ENCODE measurements at places on chromosomes 5 and 9. TPM values are rescaled to one million over a fixed set of nuclear protein-coding genes. Genes with fewer than 3 reads are reported as not detected.
A peak's percentile ranks its signal among the peaks of the same experiment; 100 is the strongest.

GRCh38 chr9:35726931-35727330 is 5.1 kb downstream of the TLN1 start:
- no peaks in the 10 kb centered on the region for H3K27me3 ChIP-seq
- H3K36me3 ChIP-seq = no peaks in the 10 kb centered on the region
- peak; percentile 49 for DNase-seq
- no peak overlapping the region for H3K4me3 ChIP-seq
- peaks cover 54% of the 10 kb centered on the region for H3K4me1 ChIP-seq
- peak overlapping the region; percentile 96 for H3K27ac ChIP-seq

GRCh38 chr9:110835404-110835803 is 166.8 kb downstream of the MUSK start:
- H3K4me3 ChIP-seq = no peak overlapping the region
- no peak overlapping the region for H3K27ac ChIP-seq
- H3K36me3 ChIP-seq = no peaks in the 10 kb centered on the region
- no peaks in the 10 kb centered on the region for H3K4me1 ChIP-seq

- H3K4me3 ChIP-seq = no peak overlapping the region
- DNase-seq = no peak
- peaks cover 18% of the 10 kb centered on the region for H3K4me1 ChIP-seq
- no peaks in the 10 kb centered on the region for H3K27me3 ChIP-seq
- no peak overlapping the region for H3K27ac ChIP-seq
Observed at GRCh38 chr5:61283471-61283870, 48.6 kb upstream of the ZSWIM6 start.

GRCh38 chr5:107526-107925 is 15.6 kb downstream of the PLEKHG4B start:
- no peaks in the 10 kb centered on the region for H3K36me3 ChIP-seq
- H3K27ac ChIP-seq = no peak overlapping the region
- H3K4me1 ChIP-seq = no peaks in the 10 kb centered on the region
- DNase-seq = no peak
- peaks cover 5% of the 10 kb centered on the region for H3K27me3 ChIP-seq

MAPK9 gene
- 25.5 TPM for total RNA-seq

ARL14EPL gene
- not detected for total RNA-seq

GRCh38 chr5:141623186-141623585 is 4.4 kb upstream of the DIAPH1 start:
- H3K27me3 ChIP-seq = no peaks in the 10 kb centered on the region
- H3K4me1 ChIP-seq = peaks cover 5% of the 10 kb centered on the region
- H3K4me3 ChIP-seq = no peak overlapping the region
- peaks cover 49% of the 10 kb centered on the region for H3K36me3 ChIP-seq

GRCh38 chr5:104372796-104373195 is 810.2 kb upstream of the NUDT12 start:
- H3K36me3 ChIP-seq = no peaks in the 10 kb centered on the region
- no peak for DNase-seq
- H3K4me3 ChIP-seq = no peak overlapping the region
- no peaks in the 10 kb centered on the region for H3K27me3 ChIP-seq

NCS1 gene
- 66.5 TPM for total RNA-seq

GRCh38 chr5:142857405-142857804 is 87.2 kb downstream of the ARHGAP26 start:
- DNase-seq = no peak
- H3K27ac ChIP-seq = no peak overlapping the region
- H3K4me3 ChIP-seq = no peak overlapping the region
- H3K27me3 ChIP-seq = no peaks in the 10 kb centered on the region
- H3K36me3 ChIP-seq = no peaks in the 10 kb centered on the region

DNA sequence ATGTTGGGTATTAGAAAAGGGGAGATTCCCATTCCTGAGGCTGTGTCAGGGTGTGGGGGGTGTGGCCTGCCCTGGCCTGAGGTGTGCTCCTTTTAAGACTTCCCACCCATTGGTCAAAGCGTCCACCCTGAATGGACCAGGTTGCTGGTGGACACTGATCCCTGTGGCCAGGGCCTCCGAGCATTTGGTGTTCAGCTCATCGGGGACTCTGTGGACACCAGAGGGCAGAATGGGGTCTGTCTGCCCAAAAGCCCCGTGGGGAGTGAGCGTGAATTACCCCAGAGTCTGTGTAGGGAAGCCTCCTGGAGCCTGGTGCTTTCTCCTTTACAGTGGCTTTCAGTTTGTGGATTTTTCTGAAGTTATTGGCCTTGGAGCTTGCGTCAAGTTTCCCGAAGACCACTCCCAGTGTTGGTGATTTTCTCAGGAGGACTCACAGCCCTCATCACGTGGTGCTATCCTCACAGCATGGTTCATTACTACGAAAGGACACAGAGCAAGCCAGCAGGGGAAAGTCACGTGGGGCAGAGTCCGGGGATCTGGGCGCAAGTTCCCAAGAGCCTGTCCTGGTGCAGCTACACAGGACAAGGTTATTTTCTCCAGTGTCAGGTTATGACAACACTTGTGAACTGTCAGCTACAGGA is 55.5 kb downstream of the TENT4A start:
- peaks cover 19% of the 10 kb centered on the region for H3K4me1 ChIP-seq
- no peak overlapping the region for H3K27ac ChIP-seq
- H3K27me3 ChIP-seq = no peaks in the 10 kb centered on the region

DNA sequence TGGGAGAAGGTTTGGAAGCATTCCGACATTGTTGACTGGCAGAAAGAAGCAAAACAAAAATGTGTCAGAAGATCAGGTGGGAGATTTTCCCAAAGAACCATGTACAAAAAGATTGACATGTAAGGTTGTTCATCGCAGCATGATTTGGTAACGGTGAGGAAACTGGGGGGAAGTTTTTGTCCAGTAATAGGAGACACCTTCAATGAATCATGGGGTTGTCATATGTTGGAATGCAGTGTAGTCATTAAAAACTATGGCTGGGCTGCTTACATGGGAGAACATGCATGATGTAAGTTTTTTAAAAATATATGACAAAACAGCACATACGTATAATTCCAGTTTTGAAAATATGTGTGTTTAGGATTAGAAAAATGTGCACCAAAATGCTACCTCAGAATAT is 50.5 kb downstream of the HSD17B3 start:
- no peaks in the 10 kb centered on the region for H3K4me1 ChIP-seq
- no peaks in the 10 kb centered on the region for H3K36me3 ChIP-seq
- H3K27ac ChIP-seq = no peak overlapping the region
- H3K4me3 ChIP-seq = no peak overlapping the region

- no peaks in the 10 kb centered on the region for H3K36me3 ChIP-seq
- DNase-seq = no peak
- H3K27me3 ChIP-seq = no peaks in the 10 kb centered on the region
- peaks cover 20% of the 10 kb centered on the region for H3K4me1 ChIP-seq
- peak overlapping the region; percentile 80 for H3K27ac ChIP-seq
Observed at GRCh38 chr9:115038178-115038577, 79.8 kb downstream of the TNC start.

PCSK1 gene
- total RNA-seq = not detected

DNA sequence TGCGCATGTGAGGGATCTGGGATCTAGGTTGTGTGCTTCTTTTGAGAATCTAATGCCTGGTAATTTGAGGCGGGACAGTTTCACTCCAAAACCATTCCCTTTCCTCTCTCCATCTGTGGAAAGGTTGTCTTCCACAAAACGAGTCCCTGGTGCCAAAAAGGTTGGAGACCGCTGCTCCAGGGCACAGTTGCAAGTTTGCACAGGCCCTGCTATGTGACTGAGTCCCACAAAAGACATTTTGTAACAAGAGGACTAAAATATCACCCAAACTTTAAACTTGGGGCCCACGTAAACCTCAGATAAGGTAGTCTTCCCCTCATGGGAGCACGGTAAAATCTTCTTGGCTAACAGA is 5.8 kb upstream of the ZNF367 start:
- H3K4me3 ChIP-seq = no peak overlapping the region
- no peak overlapping the region for H3K27ac ChIP-seq
- no peaks in the 10 kb centered on the region for H3K27me3 ChIP-seq
- DNase-seq = no peak

- no peak overlapping the region for H3K4me3 ChIP-seq
- peaks cover 7% of the 10 kb centered on the region for H3K4me1 ChIP-seq
- no peaks in the 10 kb centered on the region for H3K27me3 ChIP-seq
- H3K27ac ChIP-seq = no peak overlapping the region
Observed at GRCh38 chr5:978693-979092, 29.9 kb upstream of the NKD2 start.

DNA sequence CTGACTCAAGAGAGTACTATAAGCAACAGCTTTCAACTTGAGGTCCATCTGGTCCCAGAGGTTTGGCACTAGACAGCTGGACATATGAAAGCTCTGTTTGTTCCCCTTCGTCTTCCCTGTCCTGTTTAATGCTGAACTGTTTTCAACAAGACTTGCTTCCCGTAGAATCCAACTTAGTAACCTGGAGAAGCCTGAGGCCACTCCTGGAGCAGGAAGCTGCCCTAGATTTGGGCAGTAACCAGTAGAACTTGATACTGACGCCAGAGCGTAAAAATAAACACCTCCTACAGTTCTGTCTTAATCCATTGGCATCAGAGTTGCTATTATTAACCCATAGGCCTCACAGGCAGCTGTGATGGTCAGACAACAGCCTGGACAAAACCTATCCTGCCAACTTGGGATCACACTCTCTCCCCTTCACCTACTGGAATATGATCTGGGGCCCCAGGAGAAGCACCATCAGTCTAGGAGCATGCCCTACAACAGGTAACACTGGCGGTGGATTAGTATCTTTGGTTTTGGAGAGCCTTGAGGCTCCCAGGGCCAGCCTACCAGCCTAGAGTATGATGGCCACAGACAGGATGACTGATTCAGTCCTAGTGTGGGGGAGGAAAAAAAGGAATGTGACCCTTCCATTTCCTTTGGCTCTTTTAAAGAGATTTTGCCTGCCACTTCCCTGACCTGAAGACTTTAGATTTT is 29.2 kb downstream of the RUSC2 start:
- DNase-seq = no peak
- peaks cover 62% of the 10 kb centered on the region for H3K4me1 ChIP-seq

DNA sequence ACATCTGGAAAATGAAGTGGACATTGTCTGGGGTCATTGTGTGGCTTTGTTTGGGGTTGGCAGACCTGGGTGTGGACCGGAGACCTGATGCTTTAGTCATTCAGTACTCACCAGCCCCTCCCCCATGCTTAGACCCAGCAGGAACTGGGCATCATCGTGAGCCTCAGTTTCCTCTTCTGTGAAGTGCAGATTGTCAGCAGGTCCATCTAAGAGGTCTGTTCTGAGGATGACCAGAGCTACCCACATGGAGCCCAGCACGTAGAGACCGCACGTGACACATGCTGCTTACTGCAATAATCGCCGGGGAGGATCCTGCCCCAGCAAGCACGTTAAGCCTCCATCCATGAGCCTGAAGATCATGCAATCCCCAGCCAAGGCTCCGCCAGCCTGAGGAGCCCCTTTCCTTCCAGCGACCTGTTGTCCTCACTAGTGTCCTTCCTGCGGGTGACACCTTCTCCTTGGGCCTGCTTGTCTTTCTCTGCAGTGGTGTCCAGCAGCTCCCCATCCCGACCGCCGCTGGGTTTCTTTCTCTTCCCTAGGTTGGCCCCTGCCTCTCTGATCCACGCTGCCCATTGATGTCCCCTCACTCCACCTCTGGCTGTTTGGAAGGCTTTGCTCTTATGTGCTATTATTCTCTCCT is 26.7 kb upstream of the IRX4 start:
- H3K4me3 ChIP-seq = no peak overlapping the region
- peak; percentile 5 for DNase-seq
- no peak overlapping the region for H3K27ac ChIP-seq
- no peaks in the 10 kb centered on the region for H3K27me3 ChIP-seq
- H3K4me1 ChIP-seq = no peaks in the 10 kb centered on the region

DNA sequence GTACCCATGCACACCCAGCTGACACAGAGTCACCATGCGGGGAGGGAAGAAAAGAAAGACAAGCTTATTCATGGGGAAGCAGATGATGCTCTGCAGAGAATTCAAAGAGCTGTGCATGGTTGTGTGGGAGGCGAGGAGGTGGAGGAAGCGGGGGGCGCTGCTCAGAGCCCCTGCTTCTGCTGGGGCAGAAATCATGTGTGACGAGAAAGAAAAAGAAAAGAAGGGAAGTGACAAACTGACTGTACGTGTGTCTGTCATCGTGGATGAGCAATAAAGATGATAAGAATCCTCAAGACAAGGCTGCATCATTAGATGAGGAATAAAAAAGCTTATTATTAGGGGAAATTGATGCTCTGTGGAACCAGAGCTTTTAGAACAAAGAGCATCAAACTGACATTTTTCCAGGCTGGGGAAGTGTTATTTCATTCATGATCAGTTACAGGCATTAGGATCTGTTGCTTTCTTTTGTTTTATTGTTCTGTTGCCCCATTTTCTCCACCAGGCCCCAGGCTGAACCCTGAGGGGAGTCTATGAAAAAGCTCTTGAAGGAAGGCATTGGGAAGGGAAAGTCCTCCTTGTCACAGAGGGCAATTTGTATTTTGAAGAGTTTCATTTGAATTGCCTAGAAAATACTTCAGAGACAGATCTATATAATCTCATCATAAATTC is 20.3 kb upstream of the SH3RF2 start:
- H3K4me3 ChIP-seq = no peak overlapping the region
- no peaks in the 10 kb centered on the region for H3K36me3 ChIP-seq
- DNase-seq = no peak
- H3K27ac ChIP-seq = no peak overlapping the region

GRCh38 chr9:38306899-38307298 is 85.6 kb upstream of the ALDH1B1 start:
- DNase-seq = no peak
- H3K4me1 ChIP-seq = no peaks in the 10 kb centered on the region
- H3K27me3 ChIP-seq = no peaks in the 10 kb centered on the region
- no peak overlapping the region for H3K4me3 ChIP-seq
- no peak overlapping the region for H3K27ac ChIP-seq

GRCh38 chr5:142571371-142571770 is 114.5 kb downstream of the FGF1 start:
- DNase-seq = no peak
- H3K27ac ChIP-seq = no peak overlapping the region
- peaks cover 3% of the 10 kb centered on the region for H3K4me1 ChIP-seq
- no peak overlapping the region for H3K4me3 ChIP-seq

DNA sequence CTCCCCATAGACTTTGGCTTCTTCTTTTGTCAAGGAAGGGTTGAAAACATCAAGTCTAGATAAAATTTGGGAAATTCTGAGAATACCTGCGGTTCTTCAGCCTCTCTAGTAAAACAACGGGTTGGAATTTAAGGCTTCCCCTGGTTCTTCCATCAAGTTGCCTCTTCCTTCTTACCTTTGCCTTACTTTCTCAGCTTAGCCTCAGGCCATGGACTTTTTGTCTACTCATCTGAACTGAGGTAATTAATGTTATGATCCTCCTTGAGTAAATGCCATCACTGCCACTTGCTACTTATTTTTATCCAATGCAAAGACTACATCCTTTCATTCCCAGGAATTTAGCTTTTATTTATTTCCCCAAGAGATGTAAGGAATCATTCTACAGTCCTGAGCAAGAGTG is 184.4 kb downstream of the MPDZ start:
- no peak for DNase-seq
- H3K4me3 ChIP-seq = no peak overlapping the region
- no peaks in the 10 kb centered on the region for H3K27me3 ChIP-seq
- no peak overlapping the region for H3K27ac ChIP-seq

FAT2 gene
- total RNA-seq = not detected

- peak overlapping the region; percentile 98 for H3K27ac ChIP-seq
- no peaks in the 10 kb centered on the region for H3K27me3 ChIP-seq
- H3K36me3 ChIP-seq = no peaks in the 10 kb centered on the region
- peak overlapping the region; percentile 46 for H3K4me3 ChIP-seq
Observed at GRCh38 chr5:52798938-52799337, 11.2 kb downstream of the ITGA1 start.

PCDHGB1 gene
- 1.1 TPM for total RNA-seq

FOXB2 gene
- total RNA-seq = not detected

Data from transverse colon (tissue), 4 donors.